ENCODE measurements at places on chromosomes 11 and 22.

GRCh38 chr11:108220721-108221336 lies 1.6 kb downstream of the NPAT start:
- no peak for DNase-seq

- no peak for DNase-seq
Observed at GRCh38 chr22:48981371-48982061, 846.2 kb downstream of the BRD1 start.

- no peak for DNase-seq
Observed at GRCh38 chr22:27801616-27802345, at the start of gene MN1. Gene MN1 (minus strand): TSS chr22:27801756. CDS start chr22:27800543, 1,213 bp downstream.

GRCh38 chr22:22479999-22480532 lies 28.5 kb downstream of the ZNF280B start:
- no peak for DNase-seq

DNA sequence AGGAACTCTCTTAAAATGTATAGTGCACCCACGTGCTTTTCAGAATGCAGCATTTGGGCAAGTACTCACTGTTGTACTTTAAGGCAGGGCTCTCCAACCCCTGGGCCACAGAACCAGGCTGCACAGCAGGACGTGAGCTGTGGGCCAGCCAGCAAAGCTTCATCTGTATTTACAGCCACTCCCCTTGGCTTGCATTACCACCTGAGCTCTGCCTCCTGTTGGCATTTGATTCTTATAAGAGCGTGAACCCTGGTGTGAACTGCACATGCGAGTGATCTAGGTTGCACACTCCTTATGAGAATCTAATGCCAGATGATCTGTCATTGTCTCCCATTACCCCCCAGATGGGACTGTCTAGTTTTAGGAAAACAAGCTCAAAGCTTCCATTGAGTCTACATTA lies 3.0 kb downstream of the C11orf58 start:
- no peak for DNase-seq

GRCh38 chr11:119470317-119471291 lies 47.6 kb upstream of the THY1 start:
- no peak for DNase-seq

- no peak for DNase-seq
Observed at GRCh38 chr22:27596133-27596870, 205.3 kb downstream of the MN1 start.

DNA sequence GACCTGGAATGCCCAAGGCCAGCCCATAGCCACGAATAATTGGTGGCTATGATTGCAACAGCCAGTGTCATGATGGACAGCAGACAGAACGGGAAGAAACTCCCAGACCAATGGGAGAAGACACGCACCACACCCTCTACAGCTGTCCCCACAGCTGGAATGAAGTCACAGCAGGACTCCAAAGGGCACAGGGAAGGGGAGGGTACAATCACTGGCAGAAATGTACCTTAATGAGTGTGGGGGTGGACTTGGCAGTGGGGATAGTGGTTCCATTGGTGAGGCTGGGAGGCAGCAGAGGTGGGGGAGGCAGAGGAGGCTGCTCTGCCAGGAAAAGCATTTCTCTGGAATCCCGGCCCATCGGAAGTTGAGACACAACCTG lies 52.9 kb downstream of the SGSM3 start:
- no peak for DNase-seq

DNA sequence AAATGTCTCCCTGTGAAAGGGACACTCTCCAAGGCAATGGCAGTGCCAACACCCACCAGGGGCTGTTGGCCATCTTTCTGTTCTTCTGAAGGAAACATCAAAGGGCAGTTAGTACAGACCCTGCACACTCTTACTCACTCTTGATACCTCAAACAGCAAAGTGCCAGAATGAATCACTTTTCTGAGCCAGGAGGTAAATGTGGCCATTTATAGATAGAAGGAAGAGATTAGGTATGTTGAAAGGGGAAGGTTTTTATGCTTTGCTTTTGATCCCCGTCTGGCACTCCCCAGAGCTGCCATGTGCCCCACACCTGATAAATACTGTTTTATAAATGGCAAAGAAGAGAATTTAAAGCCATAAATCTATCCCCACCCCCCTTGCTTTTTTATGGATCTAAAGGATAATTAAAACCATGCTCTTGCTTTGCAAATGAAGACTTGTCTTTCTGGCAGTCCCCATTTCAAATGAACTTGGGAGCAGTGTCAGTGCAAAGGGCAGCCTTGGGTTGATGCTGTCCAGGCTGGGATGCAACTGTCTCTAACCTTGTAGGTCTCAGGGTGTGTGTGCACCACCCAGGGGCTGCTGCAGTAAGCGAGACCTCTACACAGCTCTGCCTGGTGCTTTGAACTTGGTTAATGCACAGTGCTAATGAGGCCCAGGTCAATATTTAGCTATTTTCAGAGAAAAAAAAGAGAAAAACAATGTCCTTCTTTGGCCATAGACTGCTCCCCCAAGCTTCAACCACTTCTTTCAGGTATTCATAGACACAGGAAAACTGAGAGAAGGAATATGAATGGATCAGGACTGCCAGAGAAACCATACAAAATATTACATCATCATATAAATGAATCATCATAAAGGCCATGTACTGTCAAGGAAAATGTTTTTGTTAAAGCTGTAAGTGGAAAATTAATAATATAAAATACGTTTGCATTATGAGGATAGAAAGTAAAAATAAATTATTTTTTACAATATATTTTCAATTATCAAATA lies 207.5 kb downstream of the ETS1 start:
- no peak for DNase-seq

DNA sequence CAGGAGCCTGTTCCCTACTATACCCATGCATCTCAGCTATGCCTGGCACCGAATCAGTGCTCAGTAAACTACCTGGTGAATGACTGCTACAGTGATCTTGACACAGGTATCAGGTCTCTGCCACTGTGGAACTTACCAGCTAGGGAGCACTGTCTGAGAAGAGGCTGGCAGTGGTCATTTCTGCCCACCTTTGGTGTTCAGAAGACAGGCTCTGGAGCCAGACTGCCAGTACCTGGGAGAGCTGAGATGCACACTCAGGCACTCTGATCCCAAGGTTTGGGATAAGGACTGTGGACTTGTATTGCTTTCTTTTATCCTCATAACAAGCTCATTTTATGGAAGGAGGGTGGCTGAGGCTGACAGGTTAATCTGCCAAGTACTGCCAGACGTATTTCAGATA lies 52.7 kb downstream of the SYN3 start:
- DNase-seq: no peak

- DNase-seq: no peak
Observed at GRCh38 chr11:94997437-94997836, 23.9 kb downstream of the KDM4D start.

GRCh38 chr11:43708776-43709175 lies 28.2 kb downstream of the HSD17B12 start:
- no peak for DNase-seq

DNA sequence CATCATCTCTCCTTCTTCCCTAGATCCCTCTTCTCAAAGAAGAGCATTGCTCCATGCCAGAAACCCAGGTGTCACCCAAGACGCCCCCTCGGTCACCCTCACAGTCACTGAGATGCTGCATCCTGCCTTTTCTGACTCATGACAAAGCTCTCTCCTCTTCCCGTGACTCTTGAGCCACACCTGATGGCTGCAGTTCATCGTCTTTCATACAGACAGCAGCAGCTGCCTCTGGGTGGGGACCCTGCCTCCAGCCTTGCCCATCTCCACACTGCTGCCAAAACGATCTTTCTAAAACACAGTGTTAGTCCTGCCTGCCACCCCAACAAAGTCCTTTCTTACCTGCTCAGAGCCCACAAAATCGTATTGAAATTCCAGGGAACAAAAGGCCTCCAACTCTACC lies 44.8 kb downstream of the BUD13 start:
- no peak for DNase-seq

GRCh38 chr22:35397095-35397904 lies 2.6 kb upstream of the MCM5 start:
- peak; percentile 48 for DNase-seq

DNA sequence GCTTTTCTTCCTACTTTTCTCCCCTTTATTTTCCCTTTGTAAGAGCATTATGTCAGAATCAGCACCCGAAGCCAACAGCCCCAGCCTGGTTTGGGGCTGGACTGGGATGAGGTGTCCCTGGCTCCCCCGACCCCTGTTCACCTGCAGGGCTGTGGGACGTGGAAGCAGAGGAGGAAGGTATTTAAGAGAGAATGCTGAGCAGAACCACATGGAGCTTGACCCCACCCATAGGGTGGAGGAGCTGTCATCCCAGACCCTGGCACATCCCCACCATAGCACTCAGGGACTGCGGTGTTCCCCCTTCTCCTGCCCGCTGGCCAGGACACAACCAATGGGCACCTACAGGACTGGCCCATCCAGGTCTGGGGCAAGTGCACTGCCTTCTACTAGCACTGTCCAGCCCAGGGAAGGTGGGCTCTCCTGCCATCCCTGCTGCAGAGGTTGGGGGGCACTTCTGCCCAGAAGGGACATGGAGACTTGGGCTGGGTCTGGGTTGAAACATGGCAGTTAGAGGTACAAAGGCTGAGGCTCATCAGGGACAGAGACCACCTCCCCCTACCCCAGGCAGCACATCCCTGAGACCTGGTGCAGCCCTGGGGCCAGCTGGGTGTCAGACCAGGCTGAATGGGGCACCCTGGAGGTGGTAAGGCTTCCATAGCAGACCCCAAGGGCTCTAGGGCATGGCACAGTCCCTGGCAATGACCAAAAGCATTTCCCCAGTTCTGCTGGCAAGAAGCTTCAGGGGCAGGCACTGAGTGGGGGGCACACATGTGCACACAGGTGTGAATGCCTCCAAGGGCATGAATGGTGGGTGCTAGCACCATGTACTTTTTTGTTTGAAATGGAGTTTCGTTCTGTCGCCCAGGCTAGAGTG lies 19.7 kb downstream of the TANGO2 start:
- no peak for DNase-seq

DNA sequence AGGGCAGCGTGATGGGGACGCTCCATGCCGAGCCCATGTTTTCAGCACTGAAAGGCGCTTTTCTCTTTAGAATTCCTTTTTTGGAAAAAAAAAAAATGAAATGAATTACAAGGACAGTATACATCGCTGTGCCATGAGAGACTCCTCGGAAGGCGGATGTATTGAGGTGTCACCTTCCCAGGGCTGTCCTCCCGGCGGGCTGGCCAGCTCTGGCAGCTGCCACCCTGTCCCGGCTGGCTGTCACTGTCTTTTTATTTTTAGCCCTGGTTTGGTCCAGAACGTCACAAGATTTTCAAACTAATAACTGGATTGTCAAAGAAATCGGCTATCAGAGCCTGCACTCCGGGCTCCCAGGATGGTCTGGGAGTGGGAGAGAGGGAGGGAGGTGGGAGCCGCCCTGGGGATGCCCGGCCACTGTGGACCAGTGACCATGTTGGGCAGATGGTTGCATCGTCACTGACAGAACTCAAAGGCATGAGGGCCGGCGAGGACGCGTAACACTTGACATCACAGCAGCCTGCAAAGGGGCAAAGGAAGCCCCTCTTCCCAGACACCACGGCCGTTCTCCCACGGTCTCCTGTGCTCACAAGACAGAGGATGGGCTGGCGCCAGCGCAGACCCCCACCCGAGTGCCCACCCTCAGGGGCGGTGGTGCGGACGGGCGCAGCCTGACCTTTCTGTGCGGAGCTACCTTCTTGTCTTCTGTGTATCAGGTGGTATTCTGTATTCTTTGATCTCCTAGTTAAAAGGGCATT lies 392.9 kb downstream of the TBC1D22A start:
- no peak for DNase-seq

- DNase-seq: no peak
Observed at GRCh38 chr11:60252213-60253108, 9.5 kb upstream of the MS4A4E start.

DNA sequence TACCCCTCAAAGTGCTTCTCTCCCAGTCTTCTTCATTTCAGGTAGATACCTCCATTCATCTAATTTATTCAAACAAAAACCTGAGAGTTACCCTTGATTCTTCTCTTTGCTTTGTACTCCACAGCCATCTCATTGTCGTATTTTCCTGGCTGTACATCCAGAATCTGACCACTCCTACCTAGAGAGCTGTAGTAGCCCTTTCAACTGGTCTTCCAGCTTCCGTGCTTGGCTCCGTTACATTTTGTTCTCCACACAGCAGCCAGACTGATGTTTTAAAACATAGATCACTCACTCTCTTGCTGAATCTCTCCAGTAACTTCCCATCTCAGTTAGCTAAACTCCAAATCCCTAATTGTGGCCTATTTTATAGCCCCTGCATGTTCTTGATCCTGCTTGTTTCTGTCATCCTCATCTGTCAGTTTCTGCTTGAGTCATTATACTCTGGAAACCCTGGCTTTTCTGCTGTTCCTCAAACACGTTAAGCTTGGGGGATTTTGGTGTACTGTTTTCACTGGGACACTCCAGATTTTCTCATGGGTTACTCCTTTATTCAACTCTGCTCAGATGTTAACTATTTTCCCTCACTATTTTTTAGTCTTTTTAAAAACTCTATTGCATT lies 7.4 kb downstream of the SPCS2 start:
- no peak for DNase-seq

DNA sequence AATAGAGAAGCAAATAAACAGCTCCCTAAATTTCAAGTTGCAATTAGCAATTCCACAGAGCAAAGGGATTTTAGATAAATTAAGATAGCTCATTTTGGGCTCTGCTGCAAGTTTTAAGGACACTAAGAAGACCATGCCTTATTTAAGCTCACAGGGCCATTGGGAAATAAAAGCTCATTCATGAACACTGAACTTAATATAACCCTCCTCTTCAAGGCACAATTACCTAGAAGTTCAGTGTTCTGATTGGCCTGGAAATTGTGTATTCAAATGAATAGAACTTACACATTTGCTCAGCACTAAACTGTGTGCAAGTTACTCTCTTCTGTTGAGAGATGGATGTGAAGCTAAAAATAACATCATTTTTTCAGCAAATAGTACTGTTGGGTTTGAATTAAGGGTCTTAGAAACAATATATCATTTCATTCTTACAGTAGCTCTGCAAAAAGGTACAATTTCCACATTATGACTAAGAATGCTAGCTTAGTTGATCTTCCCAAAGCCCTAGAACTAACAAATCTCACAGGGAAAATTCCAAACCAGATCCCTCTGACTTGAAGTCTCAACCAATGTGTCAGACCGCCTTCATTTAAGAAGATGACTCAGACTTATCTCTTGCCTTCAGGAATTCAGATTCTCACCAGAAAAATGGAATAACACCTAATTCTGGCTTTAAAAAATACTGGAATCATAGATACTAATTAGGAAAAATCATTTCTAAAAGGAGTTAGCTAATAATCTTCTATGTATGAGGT lies 87.4 kb upstream of the LRRC55 start:
- no peak for DNase-seq

- no peak for DNase-seq
Observed at GRCh38 chr11:46307785-46308341, 30.4 kb downstream of the CREB3L1 start.

GRCh38 chr22:31615491-31615860 lies 46.5 kb downstream of the PISD start:
- DNase-seq: no peak

GRCh38 chr22:24134090-24134846 lies 47.0 kb upstream of the SUSD2 start:
- DNase-seq: no peak
